Hippocampal formation (tissue), 2 donors: ENCODE measurements at places on chromosomes 2 and 18.

DNA sequence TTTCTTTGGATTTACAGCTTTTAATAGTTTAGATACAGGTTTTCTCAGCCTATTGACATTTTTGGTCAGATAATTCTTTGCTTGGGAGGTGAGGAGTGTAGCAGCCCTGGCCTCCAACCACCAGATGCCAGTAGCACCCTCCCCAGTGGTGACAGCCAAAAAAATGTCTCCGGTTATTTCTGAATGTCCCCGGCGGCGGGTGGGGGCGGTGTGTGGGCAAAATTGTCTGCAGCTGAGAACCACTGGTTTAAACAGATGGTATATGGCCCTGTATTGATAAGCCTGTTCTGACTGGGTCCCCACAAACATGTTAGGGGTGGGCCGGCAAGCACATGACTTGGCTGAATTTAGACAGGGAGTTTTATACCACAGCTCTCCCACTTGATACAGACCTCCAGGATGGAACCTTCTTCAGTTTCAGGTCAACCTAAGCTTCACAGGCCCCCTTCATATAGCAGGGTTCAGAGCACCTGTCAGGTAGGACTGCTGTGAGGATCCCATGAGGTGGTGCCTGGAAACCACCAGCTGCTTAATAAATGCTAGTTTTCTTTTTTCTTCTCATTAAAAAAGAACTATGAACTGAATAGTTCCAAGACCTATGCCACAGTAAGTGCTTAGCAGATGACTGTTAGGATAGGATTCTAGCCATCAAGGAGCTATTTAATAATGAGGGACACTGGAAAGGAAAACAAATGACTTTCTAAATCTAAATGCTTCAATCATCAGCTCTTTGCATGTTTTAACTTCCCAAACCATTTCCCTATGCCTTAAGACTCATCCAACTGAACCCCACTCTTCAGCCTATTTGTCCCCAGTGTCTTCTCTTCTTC, 18.1 kb downstream of the LPIN2 start:
- no peak for DNase-seq

DNA sequence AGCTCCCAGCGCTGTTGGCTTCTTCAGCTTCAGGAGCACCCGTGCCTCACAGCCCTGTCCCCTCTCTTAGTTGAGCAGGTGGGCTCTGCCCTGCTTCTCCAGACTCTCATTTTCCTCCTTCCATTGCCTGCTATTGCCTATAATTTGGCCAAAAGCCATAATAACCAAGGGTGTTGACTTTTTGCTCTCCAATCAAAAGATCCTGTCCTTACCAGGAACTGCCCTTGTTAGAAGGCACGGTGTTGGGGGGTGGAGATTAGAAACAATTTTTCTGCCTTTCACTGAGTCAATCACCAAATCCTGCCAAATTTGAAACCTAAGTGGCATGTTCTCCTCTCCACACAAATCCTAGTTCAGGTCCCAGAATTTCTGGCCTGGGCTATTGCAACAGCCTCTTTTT, 16.7 kb upstream of the PDIA6 start:
- DNase-seq = no peak

DNA sequence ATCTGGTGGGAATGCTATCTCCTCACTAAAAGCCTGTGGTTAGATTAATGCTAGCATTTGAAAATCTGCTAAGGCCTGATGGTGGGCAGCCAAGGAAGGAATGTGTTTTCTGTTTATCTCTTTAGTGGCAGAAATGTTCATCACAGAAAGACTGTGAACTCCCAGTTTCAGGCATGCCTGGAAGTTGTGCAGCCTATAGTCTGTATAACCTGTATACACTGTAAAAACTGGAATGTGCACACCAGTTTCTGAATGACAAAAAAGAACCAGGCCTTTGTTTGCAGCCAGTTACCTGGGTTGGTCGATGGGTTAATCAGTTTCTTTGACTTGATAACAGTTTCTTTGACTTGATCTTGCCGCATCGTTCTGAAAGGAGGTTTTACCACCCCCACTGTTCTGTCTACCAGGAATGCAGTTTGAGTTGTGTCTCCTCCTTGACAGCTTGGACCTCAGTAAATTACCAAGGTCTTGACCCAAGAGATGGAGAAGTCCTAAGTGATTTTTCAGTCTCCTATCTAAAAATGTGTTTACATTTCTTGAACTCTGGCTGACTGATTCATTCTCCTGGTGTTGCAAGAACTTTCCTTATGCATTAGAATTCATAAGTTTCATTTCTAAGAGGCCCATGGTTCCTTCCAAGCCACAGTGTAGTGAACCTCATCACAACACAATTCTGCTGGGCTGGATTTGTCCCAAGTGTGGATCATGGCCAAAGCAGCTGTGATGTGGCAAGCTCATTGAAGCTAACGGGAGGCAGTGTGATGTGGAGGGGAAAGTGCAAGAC, 62.2 kb downstream of the KIAA2012 start:
- DNase-seq = peak; percentile 10

DNA sequence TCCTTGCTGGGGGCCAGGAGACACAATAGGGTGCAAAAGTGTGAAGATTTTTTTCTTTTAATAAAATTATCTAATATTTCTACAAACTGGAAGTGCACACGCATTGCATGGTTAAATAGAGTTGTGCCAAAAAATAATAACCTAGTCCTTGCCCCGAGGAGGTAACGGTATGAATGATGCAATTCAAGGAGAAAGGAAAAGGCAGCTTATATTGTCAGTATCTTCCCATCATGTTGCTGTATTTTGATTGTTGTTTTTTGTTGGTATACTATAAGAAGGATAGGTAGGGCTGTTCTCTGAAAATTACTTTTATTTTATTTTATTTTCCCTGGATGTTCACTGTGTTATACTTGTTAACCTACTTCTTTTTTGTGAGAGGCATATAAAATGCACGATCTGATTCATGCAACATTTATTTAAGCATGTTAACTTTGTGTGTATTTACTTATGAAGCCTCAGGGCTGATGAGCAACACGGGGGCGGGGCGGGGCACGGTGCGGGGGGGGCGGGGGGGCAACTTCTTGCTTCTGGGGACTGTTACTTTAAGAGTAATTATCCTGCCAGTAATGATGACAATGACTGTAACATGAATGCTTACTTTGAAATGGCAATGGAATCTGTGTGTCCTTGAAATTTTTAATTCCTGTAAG, 118.6 kb downstream of the AQP4 start:
- no peak for DNase-seq

DNA sequence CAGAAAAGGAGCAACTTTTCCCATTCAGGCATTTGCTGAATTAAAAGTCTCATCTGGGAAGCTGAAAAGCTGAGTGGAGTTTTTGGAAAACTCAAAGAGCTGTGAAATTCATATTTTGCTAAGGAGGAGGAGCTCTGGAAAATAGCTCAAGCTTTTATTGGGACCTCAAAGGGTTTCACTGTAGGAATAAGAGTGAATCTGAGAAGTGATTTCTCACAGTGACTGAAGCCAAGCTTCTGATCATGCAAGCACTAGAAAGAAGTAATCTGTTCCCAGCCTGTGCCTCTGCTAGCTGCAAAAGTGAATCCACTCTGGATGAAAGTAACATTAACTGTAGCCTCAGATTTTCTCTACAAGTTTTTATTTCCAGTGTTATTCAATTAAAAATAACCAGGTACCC, 283.3 kb downstream of the PTPRM start:
- no peak for DNase-seq

GRCh38 chr2:199468561-199469513, 11.1 kb upstream of the SATB2 start:
- no peak for DNase-seq

GRCh38 chr2:238143239-238143951, 4.9 kb downstream of the KLHL30 start:
- DNase-seq = no peak

- DNase-seq = no peak
Observed at GRCh38 chr2:192657362-192657761, 462.6 kb upstream of the TMEFF2 start.

DNA sequence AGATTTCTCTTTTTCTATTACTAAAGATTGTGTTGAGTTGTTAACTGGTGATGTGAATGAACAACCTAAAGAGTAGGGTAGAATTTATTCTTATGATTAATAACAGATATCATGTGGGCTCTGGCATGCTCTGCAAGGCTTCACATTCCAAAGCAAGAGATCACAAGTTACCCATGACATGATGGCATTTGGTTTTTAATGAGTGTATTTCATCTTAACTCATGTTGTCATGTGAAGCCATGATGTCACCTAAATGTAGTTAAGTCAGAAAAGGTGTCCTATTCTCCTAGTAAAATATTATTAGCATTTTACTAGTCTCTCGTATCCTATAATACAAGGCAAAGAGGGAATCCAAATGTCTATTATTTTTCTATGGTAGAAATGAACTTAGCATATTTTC, 678.0 kb downstream of the ARHGAP15 start:
- no peak for DNase-seq

- DNase-seq = no peak
Observed at GRCh38 chr2:85405201-85406059, 4.7 kb downstream of the CAPG start.

- no peak for DNase-seq
Observed at GRCh38 chr2:190335225-190335559, 8.2 kb upstream of the INPP1 start.

DNA sequence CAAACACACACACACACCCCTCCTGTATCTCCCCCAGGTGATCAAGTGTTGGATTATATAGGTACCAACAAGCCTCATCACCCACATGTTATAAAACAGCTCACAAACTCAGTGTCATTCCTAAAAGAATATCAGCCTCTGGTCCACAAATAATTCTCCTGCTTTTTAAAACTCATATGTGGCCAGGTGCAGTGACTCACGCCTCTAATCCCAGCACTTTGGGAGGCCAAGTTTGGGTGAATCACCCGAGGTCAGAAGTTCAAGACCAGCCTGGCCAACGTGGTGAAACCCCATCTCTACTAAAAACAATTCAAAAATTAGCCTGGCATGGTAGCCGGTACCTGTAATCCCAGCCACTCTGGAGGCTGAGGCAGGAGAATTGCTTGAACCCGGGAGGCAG, 87.8 kb downstream of the LRATD1 start:
- DNase-seq = no peak

- DNase-seq = no peak
Observed at GRCh38 chr2:84924173-84925106, 19.0 kb downstream of the TMSB10 start.

- no peak for DNase-seq
Observed at GRCh38 chr2:72788756-72789155, 37.1 kb downstream of the EXOC6B start.

DNA sequence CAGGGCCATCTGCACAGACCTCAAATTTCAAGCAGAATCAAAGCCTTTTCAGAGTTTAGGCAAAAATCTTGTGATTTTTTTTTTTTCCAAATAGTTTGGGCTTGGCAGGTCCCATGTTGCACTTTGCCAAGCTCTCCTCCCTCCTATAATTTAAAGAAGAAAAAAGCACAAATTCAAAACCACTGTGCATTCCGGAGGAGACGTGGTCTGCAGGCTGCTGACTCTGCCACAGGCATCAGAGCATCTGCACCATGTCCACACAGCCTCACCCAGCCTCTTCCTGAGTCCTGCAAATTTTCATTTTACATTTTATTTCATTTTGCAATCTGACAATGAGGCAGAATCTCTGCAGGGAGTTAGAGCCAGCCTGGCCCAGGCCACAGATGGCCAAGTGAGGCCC, 15.7 kb upstream of the GPC1 start:
- no peak for DNase-seq

DNA sequence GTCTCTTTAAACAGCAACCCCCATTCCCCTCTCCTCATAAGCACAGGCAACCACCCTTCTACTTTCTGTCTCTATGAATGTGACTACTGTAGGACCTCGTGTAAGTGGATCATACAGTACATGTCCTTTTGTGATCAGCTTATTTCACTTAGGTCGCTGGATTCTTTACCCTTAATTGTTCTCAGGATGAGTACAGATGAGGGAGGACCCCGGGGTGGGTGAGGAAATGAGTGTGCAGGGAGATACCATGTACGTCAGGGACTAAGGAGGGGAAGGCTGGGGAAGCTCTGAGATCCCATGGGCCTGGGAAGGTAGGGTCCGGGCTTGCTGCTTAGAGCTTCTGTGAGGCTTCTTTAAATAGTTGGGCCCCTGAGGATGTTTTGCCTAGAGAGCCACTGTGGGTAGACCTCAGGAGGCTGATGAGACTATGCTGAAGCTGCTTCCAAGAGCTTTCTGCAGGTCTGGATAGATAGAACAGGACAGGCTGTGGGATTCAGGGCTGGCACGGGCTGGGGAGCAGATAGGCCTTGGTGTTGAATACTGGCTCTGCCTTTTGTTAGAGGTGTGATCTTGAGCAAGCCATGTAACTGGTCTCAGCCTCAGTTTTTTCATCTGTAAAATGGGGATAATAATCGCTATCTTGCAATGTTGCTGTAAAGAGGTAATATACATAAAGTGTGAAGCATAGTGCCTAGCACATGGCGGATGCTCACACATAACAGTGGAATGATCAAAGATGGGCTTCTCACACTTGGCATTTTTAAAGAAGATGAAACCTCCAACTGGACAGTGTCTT, 155.3 kb downstream of the PRKCE start:
- no peak for DNase-seq
